NCI-H1436 treated with DMSO at 0.1 percent for 48 hours (cell line): ENCODE measurements at places on chromosomes 13 and 19.

DNA sequence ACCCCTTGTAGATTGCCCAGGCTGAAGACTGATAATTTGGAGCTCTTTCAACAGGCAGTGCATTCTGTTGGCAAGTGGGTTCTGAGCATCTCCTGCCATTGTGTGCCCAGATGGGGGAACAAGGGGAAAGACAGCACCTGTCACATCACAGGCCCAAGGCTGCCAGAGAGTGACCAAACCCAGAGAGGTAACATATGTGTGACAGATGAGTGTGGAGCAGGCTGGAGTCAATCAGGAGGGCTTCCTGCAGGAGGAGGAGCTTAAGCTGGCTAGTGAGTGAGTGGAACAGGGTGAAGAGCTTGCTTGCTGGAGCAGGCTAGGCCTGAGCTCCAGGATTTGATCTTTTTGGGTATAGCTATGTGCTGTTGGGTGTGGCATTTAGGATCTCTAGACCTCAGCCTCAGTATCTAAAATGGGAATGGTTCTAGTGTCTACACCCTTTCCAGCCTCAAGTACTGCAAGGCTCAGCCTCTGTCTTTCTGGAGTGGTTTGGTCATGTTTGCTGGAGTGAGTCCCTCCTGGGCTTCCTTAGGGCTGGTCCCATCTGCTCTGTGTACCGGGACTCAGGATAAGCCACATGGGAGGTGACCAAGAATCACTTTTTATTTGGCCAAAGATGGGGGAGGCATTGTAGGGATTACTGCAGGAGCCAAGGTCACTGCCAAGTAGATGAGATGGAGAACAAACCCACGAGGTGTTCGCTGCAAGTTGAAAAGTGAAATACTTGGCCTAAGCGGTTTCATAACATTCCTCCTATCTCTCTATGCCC, 152.4 kb upstream of the TSHZ3 start:
- no peak for DNase-seq

- no peak for DNase-seq
Measured at GRCh38 chr19:19145684-19146608, 7.7 kb upstream of the TMEM161A start.

DNA sequence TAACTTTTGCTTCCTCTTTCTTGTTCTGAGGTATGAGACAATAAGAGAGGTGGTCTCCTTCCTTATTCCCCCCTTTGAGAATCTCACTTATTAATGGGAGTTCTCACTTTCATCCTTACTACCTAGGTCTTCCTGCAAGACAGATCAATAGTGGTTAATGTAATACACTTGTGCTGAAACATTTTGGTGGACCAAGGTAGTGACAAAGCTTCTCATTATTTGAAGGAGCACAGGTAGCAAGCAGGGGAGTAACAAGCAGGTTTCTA, 17.9 kb downstream of the ZNF700 start:
- DNase-seq: no peak

- no peak for DNase-seq
Measured at GRCh38 chr13:44386913-44387556, 13.4 kb downstream of the SERP2 start.

GRCh38 chr13:85772367-85772766, 26.9 kb downstream of the SLITRK6 start:
- no peak for DNase-seq
